ENCODE measurements at places on chromosomes 3 and 15.

- no peak for DNase-seq
These were observed 54.5 kb upstream of the FNDC3B start for GRCh38 chr3:171984883-171985282.

DNA sequence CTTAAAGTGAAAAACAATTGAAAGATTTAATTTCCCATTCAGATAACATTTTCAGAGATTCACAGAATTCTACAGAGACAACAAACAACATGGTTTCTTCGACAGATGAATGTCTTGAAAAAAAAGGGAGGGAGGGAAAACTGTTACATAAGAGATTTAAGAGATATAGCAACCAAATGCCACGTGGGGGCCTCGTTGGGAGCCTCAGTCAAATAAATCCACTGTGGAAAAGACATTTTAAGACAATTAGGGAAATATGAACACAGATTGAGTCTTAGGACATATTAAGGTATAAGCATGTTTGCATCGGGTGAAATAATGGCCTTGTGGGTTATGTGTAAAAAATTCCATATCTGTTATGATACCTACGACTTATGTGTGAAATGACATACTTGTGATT lies 5.0 kb upstream of the PRRT3 start:
- no peak for DNase-seq

DNA sequence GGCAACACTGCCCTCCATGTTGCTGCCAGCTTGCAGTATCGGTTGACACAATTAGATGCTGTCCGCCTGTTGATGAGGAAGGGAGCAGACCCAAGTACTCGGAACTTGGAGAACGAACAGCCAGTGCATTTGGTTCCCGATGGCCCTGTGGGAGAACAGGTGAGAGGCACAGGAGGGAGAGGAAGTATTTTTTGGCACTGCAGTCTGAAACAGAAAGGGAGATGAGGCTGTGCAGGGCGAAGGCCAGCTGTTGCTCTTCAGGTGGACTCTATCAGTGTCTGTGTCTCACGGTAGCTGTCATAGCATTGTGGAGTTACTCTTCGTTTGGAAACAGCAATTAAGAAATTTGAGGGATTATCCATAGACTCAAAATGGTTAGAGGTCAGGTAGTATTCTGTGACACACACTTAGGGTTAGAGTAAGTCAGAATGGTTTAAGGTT lies 8.0 kb downstream of the NFKBIZ start:
- no peak for DNase-seq

GRCh38 chr3:43838877-43839276 lies 148.1 kb downstream of the ABHD5 start:
- DNase-seq: no peak

GRCh38 chr3:187856555-187856954 lies 111.3 kb upstream of the BCL6 start:
- DNase-seq: no peak

DNA sequence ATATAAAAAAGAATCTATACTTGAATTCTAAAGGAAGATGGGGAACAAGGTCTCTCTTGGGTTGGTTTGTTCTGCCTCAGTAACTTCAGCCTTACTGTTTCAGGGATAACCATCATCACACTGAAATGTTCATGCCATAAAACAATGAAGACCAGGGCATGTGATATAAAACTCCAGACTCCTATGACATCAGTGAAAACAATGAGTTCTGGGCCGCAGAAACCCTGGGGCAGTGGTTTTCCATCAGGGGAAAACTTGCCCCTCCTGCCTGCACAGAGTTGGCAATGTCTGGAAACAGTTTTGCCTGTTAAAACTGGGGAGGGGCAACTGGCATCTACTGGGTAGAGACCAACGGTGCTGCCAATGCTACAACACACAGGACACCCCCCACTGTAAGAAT lies 46.8 kb downstream of the CA12 start:
- no peak for DNase-seq

GRCh38 chr3:48637305-48637704 lies 2.0 kb upstream of the SLC26A6 start:
- DNase-seq: no peak

DNA sequence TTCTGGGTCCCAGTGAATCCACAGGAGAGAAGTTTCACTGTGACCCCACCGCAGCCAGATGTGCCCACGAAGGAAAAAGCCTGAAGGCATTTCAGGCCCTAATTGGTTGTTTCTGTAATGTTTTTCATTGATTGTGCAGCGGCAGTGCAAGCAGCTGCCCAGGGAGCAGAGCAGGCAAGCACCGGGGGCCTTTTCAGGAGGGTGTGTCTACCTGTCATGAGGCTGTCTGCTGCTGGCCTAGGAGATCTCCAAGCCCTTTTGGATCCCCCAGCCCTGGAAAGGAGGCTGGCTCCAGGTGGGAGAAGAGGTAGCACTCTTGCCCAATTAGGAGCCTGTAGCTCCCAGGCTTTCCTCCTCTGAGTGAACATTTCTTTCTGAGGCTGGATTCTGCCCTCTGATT lies 108.8 kb downstream of the EPHB1 start:
- no peak for DNase-seq

GRCh38 chr3:129829640-129830039 lies 63.9 kb downstream of the TMCC1 start:
- DNase-seq: no peak
